ENCODE measurements at places on chromosomes 5 and 9.

DNA sequence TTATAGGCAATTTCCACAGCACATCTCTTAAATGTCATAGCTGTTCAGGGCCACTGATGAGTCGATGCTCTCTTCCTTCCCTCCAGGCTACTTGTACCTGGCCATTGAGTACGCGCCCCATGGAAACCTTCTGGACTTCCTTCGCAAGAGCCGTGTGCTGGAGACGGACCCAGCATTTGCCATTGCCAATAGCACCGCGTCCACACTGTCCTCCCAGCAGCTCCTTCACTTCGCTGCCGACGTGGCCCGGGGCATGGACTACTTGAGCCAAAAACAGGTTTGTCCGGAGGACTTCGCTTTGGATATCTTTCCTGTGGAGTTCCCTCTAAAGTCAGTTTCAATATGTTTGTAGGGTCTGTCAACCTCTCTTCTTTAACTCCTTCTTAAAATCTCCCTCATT, 84.3 kb downstream of the EQTN start:
- DNase-seq = no peak

DNA sequence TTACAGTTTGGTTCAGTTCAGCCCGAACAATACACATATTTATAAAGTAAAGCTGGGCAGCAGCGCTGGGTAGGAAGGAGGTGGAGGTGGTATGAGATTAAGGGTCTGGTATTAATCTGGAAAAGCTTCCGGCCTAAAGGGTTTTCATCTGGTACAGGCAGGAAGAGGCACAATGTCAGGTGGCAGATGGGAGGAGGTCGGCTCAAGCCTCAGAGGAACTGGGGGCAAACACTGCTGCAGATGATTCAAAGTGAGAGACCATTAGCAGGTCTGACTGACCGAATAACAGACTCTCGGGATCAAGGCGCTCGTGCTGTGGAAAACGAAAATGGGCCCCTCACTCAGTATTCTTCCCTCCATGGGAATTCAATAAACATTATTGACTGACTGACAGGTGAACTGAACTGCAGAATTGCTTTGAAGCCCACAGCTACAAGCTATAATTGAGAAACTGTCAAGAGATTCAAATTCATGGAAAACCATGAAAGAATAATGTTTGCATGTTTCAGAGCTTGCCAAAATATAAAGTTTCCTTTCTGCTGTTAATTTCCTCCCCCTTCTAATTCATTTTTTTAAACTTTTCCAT, 75.3 kb downstream of the TMEM167A start:
- no peak for DNase-seq

- DNase-seq = peak; percentile 68
Observed at GRCh38 chr5:64330728-64331231, 165.1 kb downstream of the RNF180 start.

DNA sequence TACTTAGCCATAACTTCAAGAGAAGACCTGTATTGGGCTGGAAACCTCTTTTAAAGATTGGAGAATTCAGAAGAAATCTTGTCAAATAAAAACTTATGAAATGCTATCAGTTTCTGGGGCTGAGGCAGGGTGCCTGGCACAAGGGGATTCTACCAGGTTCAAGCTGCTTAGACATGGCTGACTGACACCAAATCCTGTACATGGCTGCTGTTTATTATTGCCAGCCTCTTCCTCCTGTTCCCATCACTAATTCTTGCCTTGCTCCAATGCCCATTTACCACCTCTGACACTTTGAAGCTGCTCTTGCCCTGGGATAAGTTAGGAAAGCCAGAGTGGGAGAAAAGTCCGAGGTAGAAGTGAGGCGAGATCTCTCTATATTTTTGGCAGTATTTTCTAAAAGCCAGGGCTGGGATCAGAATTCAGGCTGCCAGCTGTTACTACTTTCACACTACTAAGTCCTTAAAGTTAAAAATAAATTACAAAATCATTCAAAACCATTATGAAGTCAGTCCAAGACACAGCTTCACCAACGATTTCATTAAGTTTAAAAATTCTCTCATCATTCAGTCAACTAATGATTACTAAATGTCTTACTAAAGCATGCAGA, 66.3 kb upstream of the TNFAIP8 start:
- DNase-seq = no peak

DNA sequence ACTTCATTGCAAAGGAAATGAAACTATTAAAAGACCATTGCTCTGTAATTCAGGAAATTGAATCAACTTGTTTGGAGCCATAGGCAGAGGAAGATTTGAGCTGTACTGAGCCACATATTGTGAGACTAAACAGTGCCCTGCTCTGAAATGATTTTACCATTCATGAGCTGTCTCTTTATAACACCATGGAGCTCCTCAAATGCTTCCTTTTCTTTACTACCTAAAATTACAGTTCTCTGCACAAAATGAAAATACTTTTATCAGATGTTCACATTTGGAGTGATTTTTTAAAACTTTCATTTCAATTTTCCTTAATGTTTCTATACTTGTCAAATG, 97.9 kb downstream of the NLN start:
- no peak for DNase-seq

DNA sequence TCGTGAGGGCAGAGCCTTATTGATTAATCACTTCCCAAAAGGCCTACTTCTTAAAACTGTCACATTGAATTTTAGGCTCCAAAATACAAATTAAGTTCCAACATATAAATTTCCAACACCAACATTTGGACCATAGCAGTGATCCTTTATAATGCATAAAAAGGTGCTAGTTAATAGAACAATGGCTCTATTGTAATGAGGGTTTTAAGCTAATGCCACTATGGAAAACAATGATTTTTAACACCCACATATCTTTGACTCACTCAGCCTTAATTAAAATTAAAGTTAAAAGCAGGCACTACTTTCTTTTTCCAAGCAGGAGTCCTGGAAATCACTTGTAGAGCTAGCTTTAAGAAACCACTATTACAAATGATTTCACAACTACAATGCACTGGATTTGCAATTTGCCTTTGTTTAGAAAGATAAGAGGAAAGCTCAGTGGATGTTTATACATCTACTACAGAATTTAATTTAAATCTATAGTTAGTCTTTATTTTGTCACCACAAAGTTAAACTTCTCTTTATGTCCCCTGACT, 41.8 kb downstream of the DPYSL3 start:
- DNase-seq = no peak

GRCh38 chr9:33142535-33142934, 24.6 kb downstream of the B4GALT1 start:
- DNase-seq = no peak

DNA sequence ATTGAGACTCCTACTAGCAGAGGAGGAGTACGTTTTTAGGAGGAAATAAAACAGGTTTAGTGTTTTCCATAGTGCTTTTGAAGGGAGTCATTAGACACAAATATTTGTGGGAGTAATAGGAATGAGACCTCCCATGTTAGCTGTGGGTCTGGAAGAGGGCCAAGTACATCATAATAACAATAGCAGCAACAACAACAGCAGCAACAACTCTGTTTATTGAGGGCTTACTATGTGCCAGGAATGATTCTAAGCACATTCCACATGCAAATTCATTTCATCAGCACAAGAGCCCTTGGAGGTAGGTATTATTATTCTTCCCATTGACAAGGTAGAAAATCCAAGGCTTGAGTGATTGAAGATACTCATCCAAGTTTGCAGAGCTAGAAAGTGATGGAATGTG, 384.2 kb upstream of the RPS23 start:
- DNase-seq = no peak

DNA sequence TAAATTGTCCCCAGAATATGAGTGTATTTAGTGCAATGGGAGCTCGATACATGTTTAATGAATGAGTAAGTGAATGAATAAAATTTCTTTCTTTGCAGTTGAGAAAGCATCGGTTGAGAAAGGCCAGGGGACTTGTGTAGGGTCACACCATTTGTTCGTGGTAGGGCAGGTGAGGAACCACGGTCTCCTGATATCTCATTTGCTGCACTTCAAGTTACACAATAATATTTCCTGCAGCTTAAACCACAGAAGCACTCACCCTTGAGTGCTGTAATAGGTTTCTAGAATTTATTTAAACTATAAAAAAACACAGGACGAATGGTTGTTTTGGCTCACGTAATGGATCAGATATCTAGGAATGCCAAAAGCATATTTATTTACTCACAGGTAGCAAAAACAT, 429.8 kb downstream of the SPATA31D1 start:
- no peak for DNase-seq

DNA sequence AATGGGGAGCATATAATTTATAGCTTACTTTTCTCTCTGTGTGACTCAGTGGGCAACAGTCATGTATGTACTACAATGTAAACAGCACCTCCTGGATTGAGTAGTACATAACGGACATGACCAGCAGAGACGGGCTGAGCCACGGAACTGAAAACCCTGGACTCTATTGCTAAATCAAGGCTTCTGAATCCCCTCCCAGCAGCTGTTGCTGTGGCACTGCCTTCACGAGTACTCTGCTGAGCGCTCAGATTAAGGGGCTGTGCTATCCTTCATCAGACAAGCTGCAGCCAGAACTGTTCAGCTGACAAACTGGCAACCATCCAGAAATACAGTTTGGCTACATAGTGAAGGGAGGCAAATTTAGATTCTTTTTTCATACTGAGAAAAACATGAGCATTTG, 131.3 kb upstream of the CCDC180 start:
- DNase-seq = no peak

- DNase-seq = peak; percentile 88
Observed at GRCh38 chr9:136093995-136094881, 851 bp downstream of the NACC2 start.

DNA sequence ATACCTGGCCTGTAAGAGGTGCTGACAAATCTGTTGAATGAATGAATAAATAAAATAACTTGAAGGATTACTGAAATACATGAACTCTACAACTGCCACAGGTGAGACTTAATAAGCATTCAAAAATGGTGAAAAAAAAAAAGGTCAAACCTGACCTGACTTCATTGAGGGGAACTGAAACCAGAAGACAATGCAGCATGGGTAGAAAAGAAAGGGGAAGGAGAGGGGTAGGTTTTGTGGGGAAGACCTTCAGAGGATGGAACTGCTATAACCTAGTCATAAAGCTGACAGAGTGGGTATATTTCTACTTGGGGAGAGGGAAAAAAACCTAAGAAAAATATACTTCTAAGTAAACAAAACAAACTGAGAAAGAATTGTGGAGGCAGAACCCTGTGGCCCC, 56.6 kb downstream of the RASEF start:
- DNase-seq = no peak

GRCh38 chr9:137988701-137989100, 111.1 kb downstream of the CACNA1B start:
- no peak for DNase-seq

GRCh38 chr9:131774636-131775035, 34.8 kb upstream of the RAPGEF1 start:
- DNase-seq = no peak

DNA sequence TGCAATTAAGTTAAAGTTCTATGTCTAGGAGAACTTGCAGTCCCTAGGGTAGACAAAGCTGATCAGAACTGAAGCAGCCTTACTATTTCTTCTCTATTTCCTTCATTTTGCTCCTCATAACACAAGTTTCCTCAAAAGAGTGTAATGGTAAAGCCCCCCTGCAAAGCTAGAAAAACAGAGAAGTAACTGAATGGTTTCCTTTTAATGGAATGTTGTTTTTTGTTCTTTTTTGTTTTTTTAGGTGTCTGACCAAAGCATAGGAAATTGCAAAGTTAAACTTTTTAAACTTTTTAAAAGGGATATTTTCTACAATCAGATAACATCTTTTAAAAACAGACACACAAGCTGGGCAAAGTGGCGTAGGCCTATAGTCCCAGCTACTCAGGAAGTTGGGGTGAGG, 145.7 kb downstream of the TLE1 start:
- DNase-seq = no peak

GRCh38 chr5:56525113-56525512, 290.2 kb upstream of the MAP3K1 start:
- DNase-seq = no peak

DNA sequence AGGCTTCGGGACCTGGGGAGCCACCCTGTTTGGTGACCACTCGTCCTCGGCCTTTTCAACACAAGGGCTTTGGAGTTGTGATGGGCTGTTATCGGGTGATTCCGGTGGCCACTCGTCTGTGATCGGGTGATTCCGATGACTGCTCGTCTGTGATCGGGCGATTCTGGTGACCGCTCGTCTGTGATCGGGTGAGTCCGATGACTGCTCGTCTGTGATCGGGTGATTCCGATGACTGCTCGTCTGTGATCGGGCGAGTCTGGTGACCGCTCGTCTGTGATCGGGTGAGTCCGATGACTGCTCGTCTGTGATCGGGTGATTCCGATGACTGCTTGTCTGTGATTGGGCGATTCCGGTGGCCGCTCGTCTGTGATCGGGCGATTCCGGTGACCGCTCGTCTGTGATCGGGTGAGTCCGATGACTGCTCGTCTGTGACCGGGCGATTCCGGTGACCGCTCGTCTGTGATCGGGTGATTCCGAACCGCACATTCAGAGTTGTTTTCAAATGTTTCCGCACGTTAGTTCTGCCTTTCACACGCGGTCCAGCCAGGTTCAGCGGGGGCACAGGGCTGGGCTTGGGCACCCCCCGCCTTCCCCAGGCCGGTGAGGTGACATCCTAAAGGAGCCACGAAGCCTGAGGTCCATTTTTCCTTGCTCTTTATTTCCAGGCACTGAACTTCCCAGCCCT, 30.3 kb downstream of the TPPP start:
- peak; percentile 12 for DNase-seq

DNA sequence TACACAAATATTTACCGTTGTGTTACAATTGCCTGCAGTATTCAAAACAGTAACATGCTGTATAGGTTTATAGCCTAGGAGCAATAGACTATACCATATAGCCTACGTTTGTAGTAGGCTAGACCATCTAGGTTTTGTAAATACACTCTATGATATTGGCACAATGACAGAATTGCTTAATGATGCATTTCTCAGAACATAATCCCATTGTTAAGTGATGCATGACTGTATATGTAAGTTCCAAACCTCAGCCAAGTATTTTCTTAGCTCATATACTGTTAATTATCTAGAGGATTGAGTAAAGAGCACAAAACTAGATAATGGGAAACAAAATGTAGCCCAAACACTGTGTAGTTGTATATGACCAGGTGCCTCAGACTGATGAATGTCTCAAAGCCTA, 220.1 kb downstream of the ANXA1 start:
- no peak for DNase-seq

GRCh38 chr9:32455738-32456137, 70.3 kb downstream of the RIGI start:
- DNase-seq = no peak

DNA sequence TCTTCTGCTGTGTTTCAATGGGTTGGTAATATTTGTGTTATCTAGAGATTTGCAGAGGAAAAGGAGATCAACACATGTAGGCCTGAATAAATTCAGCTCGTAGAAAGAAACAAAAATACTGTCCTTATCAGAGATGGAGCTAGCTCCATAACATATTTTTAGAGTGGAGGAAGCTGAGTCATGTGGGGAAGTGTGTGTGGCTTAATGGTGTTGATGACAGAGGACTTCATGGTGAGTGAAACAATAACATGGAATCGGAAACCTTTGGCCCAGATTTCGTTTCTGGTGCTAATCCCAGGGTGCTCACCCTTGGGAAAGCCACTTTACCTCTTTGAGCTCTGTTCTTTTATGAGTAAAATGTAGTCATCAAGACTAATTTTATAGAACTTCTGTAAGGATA, 825.0 kb downstream of the TLR4 start:
- DNase-seq = no peak
